ENCODE measurements at places on chromosomes 12 and 14.

DNA sequence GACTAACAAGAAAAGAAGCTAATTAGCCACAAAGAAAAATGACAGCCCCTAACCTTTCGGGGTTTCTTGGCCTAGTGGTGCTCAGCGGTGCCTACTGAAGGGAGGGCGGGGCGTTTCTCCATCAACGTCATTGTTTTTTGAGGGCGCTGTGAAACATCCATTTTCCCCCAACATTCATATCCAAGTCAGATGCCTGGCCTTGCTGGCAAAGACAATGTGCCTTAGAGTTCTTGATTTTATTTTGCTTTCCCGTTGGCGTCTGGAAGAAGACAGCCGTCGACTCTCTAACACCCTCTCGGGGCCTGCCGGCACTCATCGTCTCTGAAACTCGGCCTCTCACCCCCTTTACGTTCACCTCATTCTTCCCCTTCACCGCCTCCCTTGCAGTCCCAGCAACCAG is 154.5 kb downstream of the PHETA1 start:
- DNase-seq = no peak

GRCh38 chr14:102998393-102998792 is 59.0 kb downstream of the CDC42BPB start:
- DNase-seq = no peak

- DNase-seq = no peak
Observed at GRCh38 chr14:95137804-95138167, 19.5 kb downstream of the DICER1 start.

- no peak for DNase-seq
Observed at GRCh38 chr14:106837870-106838269, 1311.5 kb downstream of the TMEM121 start.

GRCh38 chr12:12244341-12244740 is 22.5 kb downstream of the LRP6 start:
- no peak for DNase-seq

DNA sequence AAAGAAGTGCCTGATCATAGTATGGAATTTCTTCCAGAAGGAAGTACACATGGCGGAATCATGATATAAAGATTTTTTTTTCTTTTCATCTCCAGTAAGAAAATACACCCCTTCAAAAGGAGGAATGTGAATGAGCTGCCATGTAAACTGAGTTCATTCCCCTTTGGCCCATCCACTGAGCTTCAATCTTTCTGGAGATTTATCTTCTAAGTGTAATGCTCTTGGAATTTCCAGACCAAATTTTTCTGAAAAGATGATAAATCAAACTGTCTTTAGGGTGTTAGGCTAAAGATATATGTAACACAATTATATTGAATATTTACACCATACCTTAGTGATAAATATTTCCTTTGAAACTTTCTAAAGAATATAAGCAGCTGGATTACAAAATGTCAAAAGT is 5.2 kb downstream of the DCN start:
- DNase-seq = no peak

- no peak for DNase-seq
Observed at GRCh38 chr14:26593357-26593756, 4.5 kb downstream of the NOVA1 start.

DNA sequence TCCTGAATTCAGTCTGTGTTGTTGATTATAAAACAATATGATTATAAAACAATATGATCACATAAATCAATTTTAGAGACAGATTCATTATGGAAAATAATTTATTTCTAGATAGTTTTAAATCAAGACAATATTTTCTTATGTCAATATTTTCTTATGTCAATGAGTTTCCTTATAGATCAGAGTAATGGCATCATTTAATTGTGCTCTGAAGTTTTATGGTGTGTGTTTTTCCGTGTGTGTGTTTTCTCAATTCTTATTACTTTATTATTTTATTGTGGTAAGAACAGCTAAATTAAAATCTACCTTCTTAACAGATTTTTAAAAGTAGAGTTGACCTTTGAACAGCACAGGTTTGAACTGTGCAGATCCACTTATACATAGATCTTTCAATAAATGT is 105.3 kb upstream of the SLCO1B1 start:
- no peak for DNase-seq

- no peak for DNase-seq
Observed at GRCh38 chr12:100798286-100799160, 3.9 kb downstream of the ANO4 start.

GRCh38 chr12:639988-640387 is 23.3 kb downstream of the NINJ2 start:
- DNase-seq = no peak

GRCh38 chr12:87171356-87171755 is 857.8 kb downstream of the C12orf50 start:
- no peak for DNase-seq

- DNase-seq = no peak
Observed at GRCh38 chr14:30295980-30296379, 263.0 kb upstream of the G2E3 start.

DNA sequence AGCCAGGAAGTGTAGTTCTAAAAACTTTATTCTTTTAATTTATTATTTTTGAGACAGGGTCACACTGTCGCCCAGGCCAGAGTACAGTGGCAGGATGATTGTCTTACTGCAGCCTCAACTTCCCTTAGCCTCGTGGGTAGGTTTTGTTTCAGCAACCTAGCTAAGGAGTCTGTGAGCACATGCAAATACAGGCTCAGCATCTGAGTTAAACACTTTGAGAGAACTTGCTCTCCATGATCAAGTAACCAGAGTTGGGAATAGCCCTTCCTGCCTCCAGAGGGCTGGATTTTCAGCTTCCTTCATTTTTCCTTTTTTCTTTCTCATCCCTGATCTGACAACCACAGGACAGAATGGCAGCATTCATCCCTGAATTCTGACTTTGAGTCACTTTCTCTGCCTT is 871.3 kb downstream of the GALC start:
- DNase-seq = no peak

GRCh38 chr12:113052326-113052725 is 4.2 kb upstream of the DTX1 start:
- no peak for DNase-seq

DNA sequence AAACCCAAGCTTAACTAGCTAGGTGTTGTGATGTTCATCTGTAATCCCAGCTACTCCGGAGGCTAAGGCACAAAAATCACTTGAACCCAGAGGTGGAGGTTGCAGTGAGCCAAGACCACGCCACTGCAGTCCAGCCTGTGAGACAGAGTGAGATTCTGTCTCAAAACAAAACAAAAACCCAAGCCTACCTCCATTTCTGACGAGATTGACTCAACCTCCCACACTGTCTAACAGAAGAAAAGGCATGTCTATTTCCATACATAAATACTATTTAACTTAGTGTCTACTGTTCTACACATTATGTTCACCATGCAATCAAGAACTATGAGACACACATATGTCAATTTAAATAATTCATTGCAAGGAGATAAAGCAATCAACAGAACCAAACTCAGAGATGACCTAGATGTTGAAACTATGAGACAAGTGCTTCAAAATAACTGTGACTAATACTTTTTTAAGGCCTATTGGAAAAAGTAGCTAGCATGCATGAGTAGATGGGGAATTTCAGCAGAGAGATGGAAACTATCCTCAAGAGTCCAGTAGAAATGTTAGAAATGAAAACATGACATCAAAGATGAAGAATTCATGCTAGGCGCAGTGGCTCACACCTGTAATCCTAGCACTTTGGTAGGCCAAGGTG is 75.9 kb upstream of the DHRS4 start:
- DNase-seq = no peak

GRCh38 chr12:72141381-72141780 is 130.8 kb upstream of the TRHDE start:
- DNase-seq = no peak

GRCh38 chr12:11553871-11554533 is 95.5 kb upstream of the ETV6 start:
- DNase-seq = peak; percentile 47

- no peak for DNase-seq
Observed at GRCh38 chr14:81656811-81657210, 123.2 kb upstream of the SEL1L start.

DNA sequence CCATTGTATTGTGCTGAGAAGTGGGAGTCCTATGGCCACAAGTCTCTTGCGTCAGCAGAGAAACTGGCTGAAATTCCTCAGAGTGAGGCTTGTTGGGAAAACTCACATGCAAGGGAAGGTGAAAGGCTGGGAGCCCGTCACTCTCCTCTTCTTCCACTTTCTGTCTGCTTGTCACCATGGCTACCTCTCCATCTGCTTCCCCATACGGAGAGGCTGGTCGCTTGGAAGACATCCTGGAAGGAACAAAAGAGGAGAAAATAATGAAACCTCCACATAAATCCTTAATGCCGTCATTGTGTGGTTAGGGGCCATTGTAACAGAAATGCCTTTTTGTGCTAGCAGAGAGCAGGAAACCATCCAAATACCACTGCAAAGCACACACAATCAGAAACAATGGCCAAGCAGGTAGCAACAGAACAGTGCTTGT is 53.7 kb downstream of the SOX5 start:
- peak; percentile 15 for DNase-seq

- peak; percentile 25 for DNase-seq
Observed at GRCh38 chr12:50314636-50315312, 31.5 kb upstream of the LIMA1 start.

DNA sequence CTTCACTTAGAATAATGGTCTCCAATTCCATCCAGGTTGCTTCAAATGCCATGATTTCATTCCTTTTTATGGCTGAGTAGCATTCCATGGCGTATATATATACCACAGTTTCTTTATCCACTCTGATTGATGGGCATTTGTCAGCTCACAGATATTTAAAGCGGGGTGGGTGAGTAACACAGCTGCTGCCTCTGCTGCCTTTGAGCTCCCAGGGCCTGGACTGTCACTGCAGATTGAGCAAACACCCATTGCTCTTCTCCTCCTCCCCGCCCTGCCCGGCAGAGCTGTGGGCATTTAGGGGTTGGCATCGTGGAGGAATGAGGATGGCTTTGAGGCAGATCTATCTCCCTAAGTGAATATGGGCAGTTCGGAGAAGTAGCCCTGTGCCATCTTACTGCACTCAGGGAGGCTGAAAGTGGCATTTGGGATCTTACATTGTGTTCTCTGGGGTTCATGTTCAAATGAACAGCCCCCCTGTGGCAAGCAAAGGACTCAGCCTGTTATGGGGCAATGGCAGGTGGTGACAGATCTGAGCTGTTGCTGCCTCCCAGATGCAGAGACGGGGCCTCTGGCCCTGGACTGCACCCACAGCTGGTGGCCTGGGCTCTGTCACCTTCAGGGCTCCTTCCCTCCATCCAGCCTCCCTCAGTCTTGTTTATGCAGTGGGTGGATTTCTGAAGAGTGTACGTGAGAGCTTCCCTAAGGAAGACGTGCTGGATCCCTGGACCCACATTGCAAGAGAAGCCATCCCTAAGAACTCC is 4.9 kb downstream of the RFLNA start:
- no peak for DNase-seq

- peak; percentile 60 for DNase-seq
Observed at GRCh38 chr12:76030341-76031080, 1.1 kb downstream of the PHLDA1 start.

- DNase-seq = no peak
Observed at GRCh38 chr14:21768875-21769257, 95.2 kb upstream of the OR4E1 start.

DNA sequence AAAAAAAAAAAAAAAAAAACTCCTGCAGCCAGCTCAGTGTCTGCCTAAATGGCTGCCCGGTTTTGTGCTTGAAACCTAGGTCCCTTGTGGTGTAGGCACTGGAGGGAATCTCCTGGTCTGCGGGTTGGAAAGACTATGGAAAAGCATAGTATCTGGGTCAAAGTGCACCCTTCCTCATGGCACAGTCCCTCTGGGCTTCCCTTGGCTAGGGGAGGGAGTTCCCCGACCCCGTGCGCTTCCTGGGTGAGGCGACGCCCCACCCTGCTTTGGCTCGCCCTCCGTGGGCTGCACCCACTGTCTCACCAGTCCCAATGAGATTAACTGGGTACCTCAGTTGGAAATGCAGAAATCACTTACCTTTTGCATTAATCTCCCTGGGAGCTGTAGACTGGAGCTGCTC is 14.3 kb downstream of the PTCSC3 start:
- no peak for DNase-seq

DNA sequence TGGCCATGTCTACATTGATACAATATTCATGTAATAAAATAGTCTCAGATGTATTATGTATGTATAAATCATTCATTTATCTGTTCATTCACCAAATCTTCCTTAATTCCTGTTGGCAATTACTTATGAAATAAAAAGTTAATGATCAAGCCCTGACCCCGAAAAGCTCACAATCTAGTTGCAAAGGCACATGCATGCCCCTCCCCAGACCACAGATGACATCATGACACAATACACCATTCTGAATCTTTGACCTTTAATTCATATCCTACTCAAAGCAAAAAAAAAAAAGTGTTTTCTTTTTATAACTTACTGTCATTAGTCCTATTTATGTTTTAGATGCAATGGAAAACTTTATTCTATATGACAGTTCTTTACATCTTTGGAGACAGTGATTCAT is 346.9 kb downstream of the PRKD1 start:
- no peak for DNase-seq

DNA sequence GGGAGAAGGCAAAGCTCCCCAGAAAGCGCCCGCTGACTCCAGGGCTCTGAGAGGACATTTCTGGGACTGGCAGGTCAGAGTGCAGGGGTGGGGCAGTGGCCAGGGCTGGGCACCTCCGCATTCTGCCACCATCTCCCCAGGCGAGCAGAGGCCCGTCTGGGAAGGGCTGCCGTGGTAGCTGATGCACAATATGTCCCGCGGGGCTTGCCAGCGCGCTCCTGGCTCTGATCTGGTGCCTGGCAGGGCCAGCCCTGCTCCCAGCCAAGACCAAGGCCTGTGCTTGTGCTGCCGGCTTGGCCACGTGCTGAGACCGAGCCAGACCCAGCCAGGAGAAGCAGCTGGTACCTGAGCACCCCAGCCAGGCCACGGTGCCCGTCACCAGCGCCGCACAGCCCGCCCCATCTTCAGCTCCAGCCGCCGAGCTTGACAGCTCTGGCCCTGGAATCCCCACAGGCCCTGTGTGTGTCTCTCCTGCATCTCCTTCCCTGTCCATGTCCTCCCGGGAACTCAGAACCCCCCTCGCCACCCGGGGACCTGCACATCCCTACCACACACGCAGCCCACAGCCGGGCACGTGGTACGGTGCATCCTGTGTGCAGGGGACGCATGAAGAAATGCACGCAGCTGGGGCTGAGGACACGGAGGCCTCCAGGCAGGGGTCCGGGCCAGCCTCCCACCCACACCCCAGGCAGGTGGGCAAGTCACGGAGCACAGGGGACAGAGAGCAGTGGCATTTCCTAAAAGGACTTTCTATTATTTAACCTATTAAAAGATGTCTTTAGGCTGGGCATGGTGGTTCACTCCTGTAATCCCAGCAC is 68.6 kb upstream of the C14orf180 start:
- no peak for DNase-seq

- DNase-seq = no peak
Observed at GRCh38 chr12:9851050-9851449, 18.1 kb downstream of the CLEC2B start.

- DNase-seq = peak; percentile 55
Observed at GRCh38 chr14:75286313-75286712, 7.7 kb downstream of the FOS start.

GRCh38 chr14:33460164-33460563 is 490.7 kb downstream of the EGLN3 start:
- peak; percentile 53 for DNase-seq

DNA sequence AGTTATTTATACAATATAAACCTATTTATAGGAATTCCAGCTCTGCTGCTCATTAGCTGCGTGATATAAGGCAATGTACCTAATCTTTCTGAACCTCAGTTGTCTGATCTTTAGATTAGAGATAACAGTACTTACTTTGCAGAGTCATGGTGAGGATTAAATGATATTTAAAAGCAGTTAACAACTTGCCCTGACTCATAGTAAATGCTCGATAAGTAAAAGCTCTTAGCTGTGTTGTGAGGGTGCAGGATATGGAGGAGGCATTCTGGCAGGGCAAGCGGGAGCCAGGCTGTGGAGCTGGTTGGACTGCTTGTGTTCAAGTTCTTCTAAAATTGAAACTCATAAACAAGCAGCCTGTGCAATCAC is 140.0 kb upstream of the PRICKLE1 start:
- DNase-seq = no peak

All from right hindlimb (tissue), 1 donor.